ENCODE measurements at places on chromosomes 3 and 15.

DNA sequence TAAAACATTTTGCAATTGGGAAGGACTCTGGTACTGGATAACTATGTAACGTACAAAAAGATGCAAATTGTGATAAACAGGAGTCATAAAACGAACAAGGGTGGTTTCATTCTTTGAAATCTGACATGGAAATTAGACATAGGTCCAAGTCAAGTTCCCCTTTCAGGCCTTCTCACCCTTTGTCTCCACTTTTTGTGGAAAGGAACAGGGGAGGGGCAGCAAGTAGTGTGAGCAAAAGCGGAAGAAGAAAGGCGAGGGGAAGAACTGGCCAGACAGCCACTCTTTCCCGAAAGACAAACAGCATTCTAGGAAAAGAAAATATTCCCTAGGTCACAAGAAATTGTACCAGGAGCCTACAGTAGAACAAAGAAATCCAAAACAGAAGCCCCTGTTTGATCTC, 52.6 kb downstream of the MCF2L2 start:
- no peak for DNase-seq

- no peak for DNase-seq
Observed at GRCh38 chr15:33636234-33636633, 325.5 kb downstream of the RYR3 start.

DNA sequence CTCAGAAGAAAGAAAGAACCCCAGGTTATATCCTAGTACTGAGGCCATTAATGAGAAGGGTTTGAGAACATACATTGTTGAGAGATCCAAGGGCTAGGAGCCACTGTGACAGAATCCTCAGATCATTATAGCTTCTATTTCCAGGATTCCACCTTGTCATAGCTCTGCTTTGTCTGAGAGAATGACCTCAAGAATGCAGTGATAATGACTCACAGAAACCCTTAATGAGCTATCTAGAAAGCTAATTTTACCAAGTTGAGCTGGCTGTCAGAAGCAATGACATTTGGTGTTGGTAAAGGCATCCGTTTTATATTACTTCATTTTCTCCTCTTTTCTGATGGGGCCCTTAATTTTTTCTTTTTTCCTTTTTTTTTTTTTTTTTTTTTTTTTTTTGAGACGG, 10.9 kb downstream of the TRIP4 start:
- DNase-seq, result no peak

DNA sequence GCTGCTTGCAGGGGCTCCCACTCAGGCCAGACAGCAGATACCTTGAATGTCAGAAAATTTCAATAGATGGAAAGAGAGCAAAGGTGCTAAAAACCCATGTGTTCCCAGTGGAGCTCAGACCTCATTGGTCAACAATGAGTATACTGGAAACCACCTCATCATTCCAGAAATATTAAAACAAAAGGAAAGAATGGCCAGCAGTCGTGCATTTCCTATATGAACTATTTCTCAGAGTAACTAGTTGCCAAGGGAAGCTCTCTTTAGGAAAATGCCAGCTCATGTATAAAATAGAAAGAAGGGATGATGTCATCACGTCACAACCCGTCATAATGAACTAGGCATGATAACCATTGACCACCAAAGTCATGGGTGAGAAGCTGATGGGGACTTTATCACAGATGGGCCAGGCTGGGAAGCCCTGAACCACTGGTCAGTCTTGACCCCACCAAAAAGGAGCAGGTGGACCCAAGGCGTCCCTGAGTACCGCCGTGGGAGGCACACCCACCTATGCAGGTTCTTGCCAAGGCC, 17.5 kb downstream of the DNAJB8 start:
- no peak for DNase-seq

- no peak for DNase-seq
Observed at GRCh38 chr3:194632226-194632808, 902 bp downstream of the TMEM44 start.

- DNase-seq, result peak; percentile 39
Observed at GRCh38 chr3:149813367-149814281, 609 bp downstream of the RNF13 start.

- no peak for DNase-seq
Observed at GRCh38 chr15:25182736-25183445, 228.1 kb downstream of the SNRPN start.

DNA sequence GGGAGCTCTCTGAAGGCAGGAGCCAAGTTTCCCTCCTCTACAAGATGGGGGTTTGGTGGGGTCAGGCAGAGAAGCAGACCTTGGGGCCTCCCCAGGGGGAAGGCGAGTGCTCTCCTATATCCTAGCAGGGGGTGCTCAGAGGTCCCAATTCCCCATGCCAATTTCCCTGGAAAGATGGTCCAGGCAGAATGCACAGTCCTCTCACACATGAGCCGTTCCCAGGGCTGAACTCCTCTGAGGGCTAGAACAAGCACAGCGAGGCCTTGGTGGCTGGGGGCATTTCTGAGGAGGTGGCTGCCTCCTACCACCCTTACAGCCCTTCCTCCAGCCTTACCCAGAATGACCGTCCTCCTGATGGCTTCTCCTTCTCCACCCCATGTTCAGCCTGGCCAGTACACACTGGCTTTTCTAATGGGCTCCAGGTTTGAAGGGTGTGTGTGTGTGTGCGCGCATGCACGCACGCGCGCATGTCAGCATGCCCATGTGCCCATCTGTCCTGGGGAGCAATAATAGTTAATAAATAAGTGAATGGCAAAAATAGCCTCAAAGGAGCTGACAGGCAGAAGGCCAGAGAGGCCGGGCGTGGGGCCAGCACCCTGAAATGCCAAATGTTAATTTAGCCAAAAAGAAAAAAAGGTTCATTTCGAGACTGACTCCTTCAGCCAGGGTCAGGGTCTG, 24.4 kb downstream of the ADCY5 start:
- no peak for DNase-seq

DNA sequence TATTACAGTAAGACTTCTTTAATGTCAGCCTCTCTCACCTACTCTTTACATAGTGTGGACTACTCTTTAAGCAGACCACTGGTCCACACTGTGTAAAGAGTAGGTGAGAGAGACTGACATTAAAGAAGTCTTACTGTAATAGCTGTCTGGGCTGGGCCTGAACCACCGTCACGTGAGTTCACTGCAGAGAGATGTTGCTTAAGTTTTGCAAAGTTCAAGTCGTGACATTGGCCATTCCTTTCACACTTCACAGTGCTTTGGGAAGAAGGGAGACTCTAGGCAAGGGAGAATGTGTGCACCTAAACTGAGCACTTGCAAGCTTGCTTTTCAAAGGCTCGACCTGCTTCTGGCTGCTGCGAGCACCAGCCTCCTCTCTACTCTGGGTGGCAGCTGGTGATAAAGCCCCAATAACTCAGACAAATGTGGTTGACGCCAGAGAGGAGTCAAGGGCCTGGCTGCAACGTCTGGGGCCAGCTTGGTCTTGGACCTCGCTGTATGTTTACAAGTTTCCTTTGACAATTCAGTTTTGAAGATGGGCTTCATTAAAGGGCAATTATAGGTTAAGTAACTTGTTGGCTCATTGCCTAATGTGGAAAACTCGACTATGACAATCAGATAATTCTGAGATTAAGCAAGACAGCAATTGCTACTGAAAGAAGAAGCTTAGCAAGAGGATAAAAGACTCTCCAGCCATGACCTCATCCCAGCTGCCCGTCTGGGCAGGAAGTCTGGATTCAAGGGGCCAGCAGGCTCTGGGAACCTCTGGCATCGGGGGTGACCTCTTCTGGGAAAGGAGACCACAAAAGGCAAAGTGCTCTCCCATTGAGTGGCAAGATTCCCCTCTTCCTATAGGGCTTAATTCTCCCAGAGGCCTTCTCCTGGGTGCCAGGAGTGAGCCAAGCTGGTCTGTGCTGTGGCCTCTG, 242.1 kb upstream of the TLE3 start:
- DNase-seq, result peak; percentile 41

- no peak for DNase-seq
Observed at GRCh38 chr3:133965906-133966305, 63.8 kb downstream of the SLCO2A1 start.

DNA sequence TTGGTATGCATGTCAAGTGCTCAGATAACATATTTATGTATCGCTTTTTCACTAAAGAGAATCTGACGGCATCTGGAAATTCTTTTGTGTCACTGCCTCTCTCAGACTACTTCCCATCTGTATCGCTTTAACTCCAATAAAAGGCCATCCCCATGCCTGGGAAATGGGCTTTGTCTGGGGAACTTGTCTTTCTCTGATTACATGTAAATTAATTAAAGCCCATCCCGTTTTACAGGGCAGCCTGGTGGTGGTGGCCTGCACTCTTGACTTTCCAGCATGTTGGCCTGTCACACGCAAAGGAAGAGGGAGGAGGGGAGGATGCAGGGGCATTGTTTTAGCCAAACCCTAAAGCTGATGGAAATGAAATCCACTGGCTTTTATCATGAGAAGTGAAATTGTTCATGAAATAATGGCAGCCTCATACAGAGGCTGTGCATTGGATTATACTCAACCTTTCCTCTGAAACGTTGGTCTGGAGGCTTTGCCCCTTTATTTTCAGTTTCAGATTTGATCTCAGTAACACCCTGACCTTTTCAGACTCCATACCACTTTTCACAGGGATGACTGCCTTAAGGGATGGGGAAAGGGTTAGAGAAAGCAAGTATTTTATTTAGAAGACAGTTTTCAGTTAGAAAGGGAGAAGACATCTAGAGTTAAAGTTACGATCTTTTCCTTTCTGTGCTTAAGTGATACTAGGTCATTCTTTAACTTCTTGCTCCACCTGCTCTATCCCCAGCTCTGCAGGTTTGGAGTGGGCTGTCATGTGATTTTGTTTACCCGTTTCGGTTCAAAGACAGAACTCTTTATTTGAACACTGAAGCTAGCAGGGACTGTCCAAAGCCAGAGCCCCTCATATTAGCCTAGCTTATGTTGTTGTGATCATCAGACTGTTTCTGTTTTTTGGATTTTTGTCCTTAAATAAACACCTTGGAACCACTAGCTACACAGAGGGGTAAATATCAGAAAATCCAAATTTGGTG, 94.6 kb upstream of the CTDSPL start:
- no peak for DNase-seq

GRCh38 chr3:180802837-180803236, 109.6 kb upstream of the FXR1 start:
- peak; percentile 9 for DNase-seq

GRCh38 chr15:28935316-28935715, 49.5 kb downstream of the APBA2 start:
- peak; percentile 7 for DNase-seq

DNA sequence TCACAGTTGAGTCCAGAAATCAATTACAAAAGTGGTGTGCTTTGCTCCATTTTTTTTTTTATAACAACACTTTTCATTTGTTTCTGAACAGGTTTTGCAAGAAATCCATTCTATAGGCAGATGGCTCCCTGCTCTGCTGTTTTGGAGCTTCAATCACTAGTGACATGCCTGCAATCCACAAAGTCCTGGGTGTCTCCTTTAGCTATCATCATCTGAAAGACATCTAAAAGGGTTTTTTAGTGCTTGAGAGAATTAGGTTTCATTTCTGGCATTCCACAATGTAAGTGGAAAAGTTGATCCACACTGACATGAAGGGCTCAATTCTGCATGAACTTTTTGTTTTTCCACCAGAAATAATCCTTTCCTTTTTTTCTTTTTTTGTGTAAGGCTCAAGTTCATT, 24.0 kb upstream of the MEIS2 start:
- no peak for DNase-seq

GRCh38 chr3:123449997-123450604, 1.2 kb upstream of the ADCY5 start:
- no peak for DNase-seq

DNA sequence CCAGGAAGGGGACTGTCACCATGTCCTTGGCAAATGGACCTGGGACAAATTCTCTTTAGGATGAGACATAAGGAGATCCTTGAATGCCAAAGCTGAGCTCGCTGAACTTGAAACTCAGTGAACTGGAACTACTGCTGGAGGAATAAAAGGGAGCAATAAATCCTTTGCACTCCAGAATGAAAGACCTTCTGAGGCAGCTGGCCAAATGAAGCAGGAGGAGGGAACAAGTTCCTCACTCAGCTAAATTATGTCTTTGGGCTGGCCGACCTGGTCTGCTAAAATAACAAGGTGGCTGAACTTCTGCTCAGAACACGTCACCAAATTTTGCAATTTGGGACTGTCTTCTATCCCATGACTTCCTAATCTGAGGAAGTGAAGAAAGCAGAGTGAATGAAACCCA, 314.7 kb downstream of the LPP start:
- no peak for DNase-seq

- DNase-seq, result peak; percentile 58
Observed at GRCh38 chr3:146817704-146818103, 212.6 kb upstream of the PLSCR5 start.

DNA sequence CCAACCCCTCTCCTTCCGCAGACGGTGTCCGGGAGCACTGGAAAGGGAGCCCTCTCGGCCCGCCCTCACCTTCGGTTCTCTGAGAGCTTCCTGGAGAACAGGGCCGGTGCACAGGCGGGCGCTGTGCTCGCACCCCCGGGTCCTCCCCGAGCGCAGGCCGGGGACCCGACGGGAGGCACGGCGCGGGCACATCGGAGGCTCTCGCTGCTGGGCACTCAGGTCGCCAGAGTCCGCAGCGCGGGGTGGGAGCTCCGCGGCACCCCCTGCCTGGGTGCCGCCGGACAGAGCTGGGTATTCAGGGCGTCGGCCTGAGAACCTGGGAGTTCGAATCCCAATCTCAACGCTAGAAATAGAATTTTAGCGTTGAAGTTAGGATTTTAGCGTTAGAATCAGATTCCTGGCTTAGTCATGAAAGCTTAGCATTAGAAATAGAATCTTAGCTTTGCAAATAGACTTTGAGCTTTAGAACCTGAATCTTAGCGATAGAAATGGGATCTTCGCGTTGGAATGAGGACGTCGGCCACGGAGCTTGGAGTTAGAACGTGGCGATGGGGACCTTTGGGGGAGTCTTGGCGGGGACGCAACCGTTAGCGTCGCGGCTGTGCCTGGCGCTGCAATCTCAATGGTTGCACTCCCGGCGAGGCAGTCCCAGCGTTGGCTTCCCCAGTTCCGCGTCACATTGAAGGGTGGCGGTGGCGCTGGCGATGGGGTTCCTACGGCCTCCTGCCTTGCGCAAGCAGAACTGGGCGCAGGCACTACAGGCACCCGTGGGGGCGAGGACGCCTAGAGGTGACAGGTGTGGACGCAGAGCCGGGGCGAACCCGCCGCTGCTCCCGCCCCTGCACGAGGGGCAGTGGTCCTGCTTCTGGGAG, 549 bp downstream of the TRH start:
- no peak for DNase-seq

GRCh38 chr3:124777762-124778470, 47.7 kb downstream of the UMPS start:
- no peak for DNase-seq

- no peak for DNase-seq
Observed at GRCh38 chr15:78450285-78450858, 12.4 kb downstream of the IREB2 start.

DNA sequence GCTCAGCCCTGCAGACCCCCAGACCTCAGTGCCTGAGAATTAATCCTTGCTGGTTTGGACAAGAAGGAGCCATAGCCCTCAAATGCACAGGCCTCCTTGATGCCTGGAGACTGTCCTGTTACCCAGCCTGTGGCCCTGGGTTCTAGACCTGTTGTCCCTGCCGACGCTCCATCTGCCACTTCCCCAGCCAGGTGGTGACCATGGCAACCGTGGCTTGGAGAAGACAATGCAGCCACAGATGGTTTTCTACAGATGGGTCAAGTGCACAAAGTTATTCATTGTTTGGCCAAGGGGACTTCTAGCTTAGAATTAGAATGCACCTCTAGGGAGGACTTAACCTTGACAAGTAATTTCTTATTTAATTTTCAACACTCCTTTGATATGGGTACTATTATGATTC, 297.1 kb downstream of the UACA start:
- no peak for DNase-seq
